ENCODE measurements at places on chromosomes 16 and 17.

GRCh38 chr16:66054095-66054494, 312.4 kb upstream of the CDH5 start:
- DNase-seq = no peak

DNA sequence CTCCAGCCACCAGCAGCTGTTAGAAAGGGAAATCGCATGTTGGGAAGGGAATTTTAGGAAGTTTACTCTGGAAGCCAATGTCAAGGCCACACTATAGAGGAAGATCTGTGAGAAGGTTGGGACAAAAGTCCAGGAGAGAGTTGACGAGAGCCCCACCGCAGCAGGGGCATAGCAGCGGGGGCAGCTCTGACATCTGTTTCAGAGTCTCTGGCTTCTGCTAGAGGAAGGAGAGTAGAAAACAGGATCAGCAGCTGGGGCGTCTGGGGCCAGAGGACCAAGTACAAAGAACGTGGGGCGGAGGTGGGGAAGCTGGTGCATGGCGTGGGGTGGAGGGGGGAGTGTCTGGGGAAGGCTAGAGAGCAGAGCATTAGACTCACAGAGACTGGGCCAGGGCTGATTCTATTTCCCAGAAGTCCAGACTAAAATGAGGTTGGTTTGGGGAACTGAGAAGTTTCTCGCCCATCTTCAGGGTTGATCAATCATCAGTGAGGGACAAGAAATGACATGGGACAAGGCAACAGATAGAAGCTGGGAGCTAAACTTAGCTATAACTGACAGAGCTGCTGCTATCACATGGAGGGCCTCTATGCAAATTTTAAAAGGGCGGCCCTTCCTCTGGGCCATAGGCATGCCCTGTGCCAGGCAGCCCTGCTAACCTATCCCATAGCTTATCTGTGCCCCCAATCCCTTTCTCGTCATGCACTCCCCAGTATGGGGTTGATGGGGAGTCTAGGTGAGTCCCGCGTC, 1.2 kb downstream of the RABEP2 start:
- DNase-seq = no peak

GRCh38 chr17:4204190-4204589, 59.6 kb downstream of the ANKFY1 start:
- no peak for DNase-seq

- no peak for DNase-seq
These were observed 161.2 kb downstream of the MRTFB start for GRCh38 chr16:14232106-14232864.

DNA sequence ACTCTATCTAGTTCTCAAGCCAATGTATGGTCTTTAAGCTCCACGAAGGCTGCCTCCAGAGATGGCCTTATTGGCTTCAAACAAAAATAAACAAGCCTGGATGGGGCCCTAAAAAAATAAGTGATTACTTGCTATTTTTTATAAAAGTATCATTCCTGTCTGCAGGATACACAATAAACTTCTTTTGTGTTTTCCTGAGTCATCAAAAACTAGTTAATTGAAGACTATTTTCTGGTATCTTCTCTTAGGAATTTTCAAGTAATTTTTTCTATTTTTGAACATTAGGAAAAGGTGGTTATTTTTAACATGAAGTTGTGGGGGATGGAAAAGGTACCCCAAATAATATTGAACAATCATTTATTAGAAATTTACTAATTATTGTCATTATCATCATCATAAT, 213.1 kb upstream of the DYNLRB2 start:
- DNase-seq = no peak

DNA sequence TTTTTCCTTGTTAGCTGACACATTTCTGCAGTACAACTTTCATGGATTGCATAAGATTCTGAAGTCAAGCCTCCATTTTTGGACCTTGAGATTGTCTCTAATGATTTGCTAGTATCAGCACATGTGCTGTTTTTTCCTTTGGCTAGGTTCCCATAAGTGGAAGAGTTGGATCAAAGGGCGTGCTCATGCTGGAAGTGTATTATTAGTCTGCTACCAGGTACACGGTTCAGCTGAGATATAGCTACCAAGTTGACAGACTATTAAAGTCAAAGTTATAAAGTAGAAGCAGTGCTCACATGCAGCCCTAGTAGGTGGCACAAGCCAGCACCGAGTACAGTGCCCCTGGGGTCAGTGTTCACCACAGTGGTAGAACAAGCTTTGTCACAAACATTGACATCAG, 3.2 kb downstream of the FAHD1 start:
- DNase-seq = no peak

DNA sequence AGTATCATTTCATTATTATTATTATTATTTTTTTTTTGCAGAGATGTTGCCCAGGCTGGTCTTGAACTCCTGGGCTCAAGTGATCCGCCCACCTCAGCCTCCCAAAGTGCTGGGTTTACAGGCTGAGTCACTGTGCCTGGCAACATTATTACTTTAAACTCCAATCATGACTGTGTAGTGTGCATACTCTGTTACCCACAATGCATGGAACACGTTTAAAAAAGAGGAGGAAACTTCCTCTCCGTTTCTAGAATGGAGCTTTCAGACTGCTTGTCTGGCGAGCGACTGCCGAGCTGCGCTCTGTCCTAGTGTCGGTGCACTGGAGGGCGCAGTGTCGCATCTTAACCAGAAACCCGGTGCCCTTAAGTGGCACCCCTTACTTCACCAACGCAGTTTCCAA, 22.1 kb upstream of the FASN start:
- no peak for DNase-seq

GRCh38 chr16:57001026-57001679, 11.8 kb downstream of the NLRC5 start:
- no peak for DNase-seq

- DNase-seq = no peak
These were observed 49.4 kb upstream of the SREBF1 start for GRCh38 chr17:17886226-17886625.

- no peak for DNase-seq
These were observed 6.5 kb downstream of the P2RX5 start for GRCh38 chr17:3689262-3690093.

DNA sequence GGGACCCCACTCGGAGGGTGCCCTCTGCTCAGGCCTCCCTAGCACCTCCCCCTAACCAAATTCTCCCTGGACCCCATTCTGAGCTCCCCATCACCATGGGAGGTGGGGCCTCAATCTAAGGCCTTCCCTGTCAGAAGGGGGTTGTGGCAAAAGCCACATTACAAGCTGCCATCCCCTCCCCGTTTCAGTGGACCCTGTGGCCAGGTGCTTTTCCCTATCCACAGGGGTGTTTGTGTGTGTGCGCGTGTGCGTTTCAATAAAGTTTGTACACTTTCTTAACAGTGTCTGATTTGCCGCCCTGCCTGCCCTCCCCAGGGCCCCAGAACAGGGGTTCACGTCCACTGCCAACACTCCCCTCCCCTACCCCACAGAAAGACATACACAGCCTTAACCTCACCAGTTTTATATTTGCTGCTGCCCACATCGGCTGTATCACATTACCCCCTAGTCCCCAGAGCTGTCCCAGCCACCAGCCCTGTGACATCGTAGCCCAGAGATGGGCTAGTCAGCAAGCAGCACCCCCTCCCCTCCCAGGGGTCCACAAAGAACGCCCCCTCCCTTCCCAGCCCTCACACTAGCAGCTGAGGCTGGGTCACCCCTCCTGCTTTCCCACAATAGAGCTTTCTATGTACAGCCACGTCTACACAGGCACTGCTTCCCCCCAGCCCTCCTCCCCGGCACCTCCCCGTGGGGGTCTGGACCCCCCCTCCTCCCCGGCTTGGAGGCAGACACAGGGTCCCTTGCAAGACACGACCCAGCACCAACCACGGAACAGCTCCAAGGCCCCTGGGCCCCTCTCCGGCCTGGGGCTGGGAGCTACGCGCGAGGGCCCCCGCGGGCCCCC, 7.9 kb downstream of the GRN start:
- DNase-seq = no peak

- DNase-seq = peak; percentile 81
These were observed 1.3 kb upstream of the PCGF2 start for GRCh38 chr17:38749223-38750043.

DNA sequence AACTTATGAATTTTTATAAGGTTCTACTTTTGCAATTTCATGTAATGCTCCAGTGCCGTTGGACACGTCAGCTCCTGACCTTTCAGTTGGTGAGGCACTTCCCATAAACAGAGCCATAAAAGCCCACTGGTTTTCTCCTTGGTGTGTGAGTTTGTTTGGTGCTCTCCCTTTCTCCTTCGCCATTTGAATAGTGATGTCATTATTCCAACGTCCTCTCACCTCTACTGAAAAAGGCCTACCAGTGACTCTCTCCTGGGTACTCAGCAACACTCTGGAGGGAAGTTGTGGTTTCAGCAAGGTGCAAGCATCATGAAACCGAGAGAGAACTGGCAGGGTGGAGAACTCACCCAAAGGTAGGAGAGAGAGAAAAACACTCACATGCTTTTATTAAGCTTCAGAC, 29.6 kb upstream of the HNF1B start:
- DNase-seq = no peak

DNA sequence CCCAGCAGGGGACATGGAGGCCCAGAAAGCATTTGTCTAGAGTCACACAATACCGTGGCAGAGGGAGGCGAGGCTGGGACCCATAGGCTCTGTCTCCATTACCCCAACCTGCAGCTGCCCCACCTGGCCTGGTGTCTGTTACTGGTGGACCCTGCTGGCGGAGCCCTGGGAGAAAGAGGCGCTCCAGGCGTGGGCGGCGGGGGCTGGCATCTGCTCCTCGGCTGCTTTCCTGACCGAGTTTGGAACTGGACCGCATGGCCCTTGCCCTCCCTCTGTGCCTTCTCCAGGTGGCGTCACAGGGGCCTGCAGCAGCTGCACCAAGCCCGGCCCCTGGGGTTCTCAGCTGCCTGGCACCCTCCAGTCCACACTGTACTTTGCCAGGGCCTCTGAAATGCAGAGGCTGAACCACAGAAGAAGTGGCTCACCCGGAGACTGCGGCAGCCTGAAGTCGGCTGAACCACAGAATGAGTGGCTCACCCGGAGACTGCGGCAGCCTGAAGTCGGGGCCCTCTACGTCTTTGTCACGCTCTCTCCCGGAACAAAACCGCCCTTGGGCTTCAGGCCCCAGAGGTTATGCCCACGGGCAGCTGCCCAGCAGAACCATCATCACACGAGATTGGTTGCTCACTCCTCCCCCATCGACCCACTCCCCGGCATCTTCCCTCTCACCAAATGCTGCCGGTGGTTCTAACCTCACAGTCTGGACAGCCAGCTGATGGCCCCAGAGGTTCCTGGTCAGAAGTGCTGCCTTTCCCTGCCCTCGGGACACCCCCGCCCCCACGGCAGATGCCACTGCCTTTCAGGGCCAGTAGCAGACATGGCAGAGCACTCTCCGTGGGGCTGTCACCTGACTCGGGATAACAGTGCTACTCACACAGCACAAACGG, 20.2 kb downstream of the CBFA2T3 start:
- DNase-seq = no peak

- no peak for DNase-seq
These were observed 6.5 kb downstream of the ZNF629 start for GRCh38 chr16:30780549-30780948.

GRCh38 chr17:75319904-75320691, 30.9 kb upstream of the SLC25A19 start:
- no peak for DNase-seq

DNA sequence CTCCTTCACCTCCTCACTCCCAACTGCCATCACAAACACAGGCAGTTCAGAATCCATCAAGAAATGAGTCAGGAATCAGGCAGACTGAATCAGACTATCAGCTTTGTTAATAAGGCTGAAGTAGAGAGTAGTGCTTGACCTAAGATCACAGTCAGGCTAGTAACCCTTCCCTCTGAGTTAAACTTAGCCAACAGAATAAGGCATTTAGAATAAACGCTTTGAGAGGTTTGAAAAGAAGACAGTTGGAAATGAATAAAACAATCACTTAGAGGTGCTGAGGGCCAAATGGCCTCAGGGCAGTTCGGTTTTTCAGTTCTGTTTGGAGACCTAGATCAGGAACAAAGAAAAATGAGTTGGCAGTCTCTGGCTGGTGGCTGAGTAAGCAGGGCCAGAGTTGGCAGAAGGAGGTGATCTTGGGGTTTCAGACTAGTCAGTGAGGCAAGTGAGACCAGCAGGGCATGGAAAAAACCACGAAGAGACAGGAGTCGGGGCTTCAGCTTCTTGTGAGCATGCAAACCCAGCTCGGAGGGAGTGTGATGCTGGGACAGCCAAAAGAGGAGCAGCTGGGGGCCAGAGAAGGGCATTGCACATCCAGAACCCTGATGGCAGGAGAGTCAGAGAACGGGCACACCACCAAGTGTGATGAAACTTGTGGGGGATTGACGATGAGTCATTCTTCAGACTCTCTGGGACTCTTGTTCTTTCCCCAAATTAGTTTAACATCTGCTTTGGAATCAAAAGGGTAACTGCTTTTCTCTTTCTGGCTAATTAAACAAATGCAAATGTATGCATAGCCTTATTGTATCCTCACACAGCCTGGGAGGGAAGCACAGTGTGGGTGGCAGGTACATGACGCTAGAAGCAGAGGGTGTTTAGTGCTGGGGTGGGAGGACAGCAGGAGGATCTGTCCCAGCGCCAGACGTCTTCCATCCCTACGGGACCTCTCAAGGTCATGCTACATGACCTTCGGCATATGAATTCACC, 54.8 kb downstream of the SPECC1 start:
- no peak for DNase-seq

DNA sequence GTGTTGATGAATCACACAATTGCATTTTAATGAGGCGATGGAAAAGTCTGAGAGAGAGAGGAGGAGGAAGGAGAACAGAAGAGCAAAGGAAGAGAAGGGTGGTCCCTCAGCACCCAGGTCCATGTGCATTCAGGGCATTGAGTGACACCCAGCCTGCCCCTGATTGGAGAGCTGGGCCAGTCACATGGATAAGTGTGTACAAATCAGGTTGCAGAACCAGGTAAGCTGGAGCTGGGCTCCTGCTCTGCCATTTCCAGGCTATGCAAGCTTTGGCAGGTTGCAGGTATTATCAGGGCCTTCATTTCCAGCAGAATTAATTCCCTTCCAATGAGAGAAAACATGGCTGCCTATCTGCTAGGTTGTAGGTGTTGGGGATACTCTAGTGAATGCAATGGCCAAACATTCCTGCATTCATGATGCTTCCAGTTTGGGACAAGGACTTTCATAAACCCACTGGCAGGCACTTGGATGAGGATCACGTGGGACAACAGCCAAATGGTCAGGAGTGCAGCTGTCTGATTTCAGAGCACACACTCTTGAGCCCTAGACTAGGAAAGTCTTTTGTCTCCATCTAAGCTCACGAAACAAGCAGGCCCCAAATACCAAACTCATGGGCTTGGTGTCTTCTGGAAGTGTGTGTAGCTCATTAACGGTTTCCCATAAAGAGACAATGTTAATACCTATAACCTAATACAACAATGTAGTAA, 577.9 kb upstream of the CDH5 start:
- no peak for DNase-seq

DNA sequence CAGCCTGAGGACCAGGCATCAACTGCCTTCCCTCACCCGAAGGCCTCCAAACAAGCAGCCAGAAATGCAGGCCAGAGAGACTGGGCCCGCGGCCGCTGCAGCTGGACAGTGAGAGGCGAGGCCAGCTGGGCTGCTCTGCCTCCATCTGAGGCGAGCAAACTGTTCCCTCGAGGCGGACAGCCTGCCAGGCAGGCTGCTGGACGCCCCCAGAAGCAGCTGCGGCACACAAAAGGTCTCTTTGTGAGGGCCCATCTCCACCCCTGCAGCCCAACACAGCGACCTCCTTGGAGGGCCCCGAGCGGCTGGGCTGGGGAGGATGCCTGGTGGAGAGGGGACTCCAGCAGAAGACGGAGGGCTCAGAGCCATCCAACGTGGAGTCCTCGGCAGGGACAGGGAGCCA, 4.7 kb downstream of the CORO7 start:
- DNase-seq = no peak

All from LoVo (cell line).